ENCODE measurements at places on chromosomes 4 and X.

DNA sequence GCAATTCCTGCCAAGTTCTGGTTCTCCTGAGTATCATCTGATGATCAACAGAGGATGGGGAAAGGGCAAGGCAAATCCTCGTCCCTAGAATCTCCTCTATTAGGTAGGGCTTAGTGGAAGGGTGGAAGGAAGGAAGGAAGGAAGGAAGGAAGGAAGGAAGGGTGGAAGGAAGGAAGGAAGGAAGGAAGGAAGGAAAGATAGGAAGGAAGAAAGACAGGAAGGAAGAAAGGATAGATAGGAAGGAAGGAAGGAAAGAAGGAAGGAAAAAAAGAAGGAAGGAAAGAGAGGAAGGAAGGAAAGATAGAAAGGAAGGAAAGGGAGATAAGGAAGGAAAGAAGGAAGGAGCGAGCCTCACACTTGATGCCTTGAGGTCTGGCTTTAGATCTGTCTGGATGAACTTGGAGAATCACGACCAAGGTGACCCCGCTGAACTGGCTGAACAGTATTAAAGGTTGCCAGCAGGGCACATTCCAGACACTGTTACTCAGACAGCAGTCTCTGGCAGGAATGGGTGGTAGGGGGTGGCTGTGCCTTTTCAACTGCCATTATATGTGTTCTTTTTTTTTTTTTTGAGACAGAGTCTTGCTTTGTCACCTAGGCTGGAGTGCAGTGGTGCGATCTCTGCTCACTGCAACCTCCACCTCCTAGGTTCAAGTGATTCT, 57.1 kb downstream of the MAP7D2 start:
- DNase-seq = no peak

GRCh38 chr4:1290165-1290977, 680 bp downstream of the MAEA start:
- DNase-seq = no peak

- no peak for DNase-seq
These were observed 8.3 kb downstream of the SPATA18 start for GRCh38 chr4:52059372-52059771.

GRCh38 chrX:45843518-45843917, 642.8 kb upstream of the DIPK2B start:
- DNase-seq = no peak

DNA sequence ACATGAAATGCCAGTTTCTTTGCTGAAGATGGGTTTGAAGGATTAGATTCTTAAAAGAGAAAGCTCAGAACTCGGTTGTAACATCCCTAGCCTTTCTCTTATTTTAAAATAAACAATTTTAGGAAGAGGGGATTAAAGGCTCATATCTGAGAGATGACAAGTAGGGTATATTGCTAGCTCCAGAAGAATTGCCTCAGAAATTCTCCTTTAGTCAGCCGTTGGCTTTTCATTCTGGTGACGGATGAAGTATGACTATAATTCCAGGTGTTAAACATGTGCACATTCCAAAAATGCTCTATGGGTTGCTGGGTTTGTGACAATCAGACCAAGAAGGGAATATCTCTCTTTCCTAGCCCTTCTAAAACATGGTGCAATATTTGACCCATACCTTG, 17.8 kb downstream of the DKK2 start:
- DNase-seq = no peak

DNA sequence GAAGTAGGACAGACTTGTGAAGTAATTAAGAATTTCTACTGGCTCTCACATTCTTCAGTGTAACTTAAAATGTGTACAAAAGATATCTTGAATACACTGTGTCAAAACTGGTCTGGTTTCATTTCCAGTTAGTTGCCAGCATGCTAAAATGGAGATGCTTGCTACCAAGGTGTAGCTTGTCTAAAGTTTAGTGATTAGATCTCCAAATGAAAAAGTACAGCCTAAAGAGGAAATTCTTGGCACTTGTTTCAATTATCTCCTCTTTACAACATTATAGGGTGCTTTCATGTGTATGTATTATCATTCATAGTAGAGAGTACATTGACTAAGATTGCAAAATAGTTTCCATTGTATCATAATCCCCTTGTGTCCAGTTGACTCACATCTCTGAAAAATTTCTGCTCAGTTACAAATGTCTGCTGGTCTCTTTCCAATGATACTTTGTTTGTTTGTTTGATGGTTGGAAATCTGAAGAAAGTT, 97.3 kb upstream of the SPRY1 start:
- DNase-seq = no peak

DNA sequence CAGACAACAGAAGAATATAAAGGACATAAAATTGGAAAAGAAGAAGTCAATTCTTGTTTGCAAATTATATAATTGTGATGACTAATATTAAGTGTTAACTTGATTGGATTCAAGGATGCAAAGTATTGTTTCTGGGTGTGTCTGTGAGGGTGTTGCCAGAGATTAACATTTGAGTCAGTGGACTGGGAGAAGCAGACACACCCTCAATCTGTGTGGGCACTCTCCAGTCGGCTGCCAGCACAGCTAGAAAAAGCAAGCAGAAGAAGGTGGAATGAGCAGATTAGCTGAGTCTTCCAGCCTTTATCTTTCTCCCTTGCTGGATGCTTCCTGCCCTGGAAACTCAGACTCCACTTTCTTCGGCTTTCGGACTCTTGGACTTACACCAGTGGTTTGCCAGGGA, 51.7 kb downstream of the UBE2NL start:
- no peak for DNase-seq

- DNase-seq = no peak
These were observed 89.3 kb downstream of the SMARCA1 start for GRCh38 chrX:129433945-129434344.

- DNase-seq = no peak
These were observed 69.2 kb upstream of the GRID2 start for GRCh38 chr4:92234393-92235176.

DNA sequence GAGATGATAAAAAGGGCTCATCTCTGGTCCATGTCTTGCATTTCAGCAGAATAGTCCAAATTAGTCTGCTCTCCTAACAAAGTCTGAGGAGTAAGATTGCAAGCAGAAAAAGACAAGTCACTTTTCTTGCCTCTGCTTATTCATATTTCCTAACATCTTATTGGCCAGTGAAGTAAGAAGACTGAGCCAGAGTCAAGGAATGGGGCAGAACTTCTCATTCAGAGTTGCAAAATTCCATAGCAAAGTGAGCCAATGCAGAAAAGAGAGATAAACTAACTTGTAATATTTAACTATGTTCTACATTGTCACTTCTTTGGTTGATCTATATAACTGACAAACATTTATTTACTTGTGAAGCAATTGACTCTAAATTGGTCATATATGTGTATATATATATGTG, 2304.0 kb downstream of the ARAP2 start:
- DNase-seq = no peak

GRCh38 chrX:133435544-133436124, 20.3 kb upstream of the GPC4 start:
- no peak for DNase-seq

DNA sequence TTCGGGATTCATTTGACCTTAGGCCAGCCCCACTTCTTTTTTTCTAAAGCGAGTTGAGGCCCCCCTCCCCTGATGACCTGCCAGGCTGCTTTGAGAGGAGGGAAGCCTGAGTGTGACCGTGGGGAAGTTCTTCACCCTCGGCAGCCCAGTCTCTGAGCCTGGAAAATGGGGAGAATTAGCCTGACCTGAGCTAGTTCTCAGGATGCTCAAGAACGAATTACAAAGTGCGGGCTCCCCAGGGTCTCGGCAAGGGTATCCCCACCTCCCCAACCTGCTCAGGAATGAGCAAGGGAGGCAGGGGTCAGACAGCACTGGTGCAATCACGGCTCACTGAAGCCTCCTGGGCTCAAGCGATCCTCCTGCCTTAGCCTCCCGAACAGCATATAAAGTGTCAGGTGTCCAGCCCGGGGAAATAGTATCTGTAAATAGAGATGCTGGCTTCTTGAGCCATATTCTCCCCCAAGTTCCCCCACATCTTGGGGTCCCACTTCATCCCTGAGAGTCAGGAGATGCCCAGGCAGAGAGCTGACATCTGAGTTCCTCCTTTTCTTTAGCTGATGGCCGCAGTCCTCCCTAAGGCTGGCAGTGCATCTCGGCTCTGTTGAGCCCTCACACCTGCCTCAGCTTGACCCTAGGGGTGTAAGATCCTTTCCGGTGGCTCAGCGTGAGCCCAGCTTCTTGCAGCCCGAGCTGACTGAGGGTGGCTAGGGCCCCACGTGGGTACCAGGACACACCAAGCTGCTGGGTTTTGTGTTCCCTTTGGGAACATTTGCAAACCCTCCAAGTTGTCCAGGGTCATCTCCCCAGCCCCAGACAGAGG, 1.6 kb downstream of the DUSP9 start:
- DNase-seq = no peak

All from CD4-positive, alpha-beta T cell treated with Interleukin-1 beta for 1 hour (primary cell).